ENCODE measurements at places on chromosomes 12 and 14. TPM values are rescaled to one million over a fixed set of nuclear protein-coding genes. Genes with fewer than 3 reads are reported as not detected.

The SPIC gene
- total RNA-seq, result not detected

DNA sequence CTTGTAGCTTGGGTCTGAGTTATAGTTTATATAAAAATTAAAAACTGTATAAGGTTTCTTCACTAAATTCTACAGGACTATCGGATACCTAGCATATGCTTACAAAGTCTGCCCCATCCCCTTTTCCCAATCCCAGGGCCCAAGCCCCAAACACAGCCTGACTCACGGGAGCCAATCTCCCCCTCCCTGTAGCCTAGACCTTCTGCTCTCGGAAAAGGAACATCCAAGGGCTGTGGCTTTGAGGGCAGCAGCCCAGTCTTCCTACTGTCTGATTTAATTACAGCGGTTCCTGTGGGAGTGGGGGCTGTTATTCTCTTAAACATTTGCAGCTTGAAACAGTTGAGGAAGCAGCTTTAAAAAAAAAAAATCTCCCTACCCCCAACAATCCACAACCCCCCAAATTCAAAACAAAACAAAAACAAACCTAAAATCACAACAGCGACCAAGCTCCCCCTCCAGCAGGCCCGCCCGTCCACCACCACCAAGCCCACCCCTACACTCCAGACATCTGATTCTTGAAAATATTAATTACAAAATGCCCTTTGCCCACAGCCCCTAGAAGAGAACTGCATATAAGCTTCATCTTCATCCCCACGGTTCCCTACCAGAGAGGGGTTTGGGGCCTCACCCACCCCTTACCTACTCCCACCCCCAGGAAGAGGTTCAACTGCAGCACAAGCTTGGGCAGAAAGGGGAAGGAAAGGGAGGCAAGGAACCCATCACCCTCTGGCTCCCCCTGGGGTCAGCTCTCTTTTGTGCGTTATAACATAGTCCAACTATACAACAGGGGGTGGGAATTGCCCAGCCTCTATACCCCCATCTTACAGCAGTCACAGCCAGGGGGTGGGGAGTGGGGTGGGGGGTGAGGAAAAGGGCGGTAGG is 1.1 kb upstream of the PRKAG1 start:
- peak; percentile 18 for DNase-seq

DNA sequence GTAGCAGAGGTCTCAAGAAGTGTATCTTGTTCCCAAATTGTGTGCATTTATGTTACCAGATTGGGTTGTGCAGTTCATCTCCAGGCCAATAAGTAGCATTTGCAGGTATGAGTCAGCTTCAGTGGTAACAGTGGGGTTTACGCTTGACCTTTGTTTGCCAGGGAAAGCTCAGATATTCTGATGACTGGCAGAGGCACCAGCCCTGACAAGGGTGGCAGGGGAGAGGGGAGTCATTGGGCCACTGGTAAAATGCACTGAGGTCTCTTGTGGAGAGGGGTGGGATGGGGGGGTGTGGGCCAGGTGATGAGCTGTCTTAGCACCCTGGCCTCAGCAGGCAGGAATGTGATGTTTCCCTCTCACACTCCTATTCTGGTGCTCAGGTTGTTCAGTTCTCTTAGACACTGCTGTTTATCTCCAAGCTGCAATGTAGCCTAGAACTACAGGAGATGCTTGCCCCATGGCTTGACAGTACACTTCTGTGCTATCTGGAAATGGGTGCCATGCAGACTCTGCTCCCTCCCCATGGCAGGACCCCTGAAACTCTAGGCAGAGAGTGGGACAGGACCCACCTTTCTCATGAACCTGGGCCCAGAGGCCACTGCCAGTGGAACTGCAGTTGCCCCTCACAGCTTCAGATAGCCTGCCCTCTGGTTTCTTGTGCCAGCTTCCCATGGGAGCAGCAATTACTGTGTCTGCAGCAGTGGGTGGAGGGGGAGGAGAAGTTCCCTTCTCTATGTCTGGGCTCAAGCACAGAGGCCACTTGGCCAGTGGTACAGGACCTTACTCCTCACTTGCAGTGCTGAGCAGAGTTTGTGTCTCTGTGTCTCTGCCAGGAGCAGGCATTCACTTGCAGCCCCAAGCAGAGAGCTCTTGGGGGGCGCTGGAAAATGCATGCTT is 31.9 kb downstream of the USP15 start:
- DNase-seq, result peak; percentile 22

DNA sequence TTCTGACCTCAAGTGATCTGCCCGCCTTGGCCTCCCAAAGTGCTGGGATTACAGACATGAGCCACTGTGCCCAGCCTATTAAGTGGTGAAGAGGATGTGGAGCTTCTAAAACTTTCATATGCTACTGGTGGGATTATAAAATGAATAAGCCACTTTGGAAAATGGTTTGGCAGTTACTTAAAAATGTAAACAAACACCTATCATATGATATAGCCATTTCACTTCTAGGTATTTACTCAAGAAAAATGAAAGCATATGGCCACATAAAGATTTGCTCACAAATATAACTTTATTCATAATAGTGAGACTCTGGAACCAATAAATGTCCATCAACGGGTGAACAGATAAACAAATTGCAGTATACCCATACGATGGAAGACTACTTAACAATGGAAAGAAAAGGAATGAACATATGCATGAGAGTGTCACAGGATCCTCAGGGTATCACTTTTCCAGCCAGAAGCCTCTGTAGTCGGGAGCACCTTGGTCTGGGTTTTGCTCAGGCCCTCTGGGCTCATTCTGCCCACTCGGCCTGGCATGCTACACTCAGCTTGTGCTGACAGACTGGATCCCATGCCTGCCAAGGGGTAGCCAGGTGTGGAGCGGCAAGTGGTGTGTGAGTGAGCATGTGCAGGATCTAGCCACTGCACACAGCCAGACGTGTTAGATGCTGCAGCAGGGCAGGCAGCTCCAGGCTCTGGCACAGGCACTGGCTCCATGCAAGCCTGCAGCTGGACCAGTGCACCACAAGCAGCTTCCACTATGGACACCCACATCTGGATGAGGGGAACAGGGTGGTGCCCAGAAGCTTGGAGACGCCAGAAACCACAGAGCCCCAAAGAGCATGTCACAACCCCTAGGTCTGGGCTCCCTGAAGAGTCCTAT is 213.2 kb upstream of the DIO3 start:
- DNase-seq, result no peak

The HHIPL1 gene
- total RNA-seq, result not detected

The DNAJC22 gene
- 22.0 TPM for total RNA-seq

DNA sequence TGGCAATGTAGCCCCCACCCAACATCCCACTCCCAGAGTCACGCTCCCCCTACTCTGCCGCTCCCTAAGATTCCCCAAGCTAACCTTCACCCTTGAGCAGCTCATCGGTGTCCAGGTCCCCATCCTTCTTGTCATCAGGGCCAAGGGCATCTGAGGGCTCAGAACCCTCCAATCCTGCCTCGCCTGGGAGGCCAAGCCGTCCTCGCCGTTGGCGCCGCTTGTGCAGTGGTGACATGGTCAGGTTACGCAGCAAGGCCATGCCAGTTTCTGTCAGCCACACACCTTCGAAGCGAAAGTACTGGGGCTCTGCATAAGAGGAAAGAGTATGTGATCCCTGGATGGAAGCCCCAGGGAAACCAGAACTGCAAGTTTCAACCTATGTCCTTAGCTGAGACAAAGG is 15.9 kb downstream of the KMT2D start:
- no peak for DNase-seq

Data from Caki2 (cell line).